ENCODE measurements at places on chromosomes 13 and 19.
A peak's percentile ranks its signal among the peaks of the same experiment; 100 is the strongest.

GRCh38 chr19:858868-859843 lies at the start of gene CFD:
TSS of gene CFD (plus strand) at chr19:859664. CDS start at chr19:859690, 26 bp downstream.
- no peak for DNase-seq

DNA sequence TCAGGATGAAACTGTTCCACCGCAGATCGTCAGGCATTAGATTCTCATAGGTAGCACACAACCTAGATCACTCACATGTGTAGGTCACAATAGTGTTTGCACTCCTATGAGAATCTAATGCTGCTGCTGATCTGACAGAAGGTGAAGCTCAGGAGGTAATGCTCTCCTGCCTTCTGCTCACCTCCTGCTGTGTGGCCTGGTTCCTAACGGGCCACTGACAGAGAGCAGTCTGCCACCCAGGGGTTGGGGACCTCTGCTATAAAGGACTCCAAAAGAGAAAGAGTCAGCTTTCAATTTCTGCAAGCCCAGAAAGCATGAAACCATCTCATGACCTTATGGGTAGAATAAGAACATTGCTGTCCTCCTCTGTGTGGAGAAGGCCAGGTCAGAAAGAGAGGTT lies 43.5 kb upstream of the PCCA start:
- DNase-seq: no peak

- no peak for DNase-seq
Measured at GRCh38 chr13:25118378-25118905, 22.5 kb downstream of the PABPC3 start.

- DNase-seq: no peak
Measured at GRCh38 chr13:60617991-60618733, 221.1 kb downstream of the TDRD3 start.

- peak; percentile 84 for DNase-seq
Measured at GRCh38 chr19:10644260-10645007, 9.7 kb upstream of the ILF3 start.

GRCh38 chr19:43229315-43229714 lies 23.9 kb upstream of the PSG4 start:
- no peak for DNase-seq

DNA sequence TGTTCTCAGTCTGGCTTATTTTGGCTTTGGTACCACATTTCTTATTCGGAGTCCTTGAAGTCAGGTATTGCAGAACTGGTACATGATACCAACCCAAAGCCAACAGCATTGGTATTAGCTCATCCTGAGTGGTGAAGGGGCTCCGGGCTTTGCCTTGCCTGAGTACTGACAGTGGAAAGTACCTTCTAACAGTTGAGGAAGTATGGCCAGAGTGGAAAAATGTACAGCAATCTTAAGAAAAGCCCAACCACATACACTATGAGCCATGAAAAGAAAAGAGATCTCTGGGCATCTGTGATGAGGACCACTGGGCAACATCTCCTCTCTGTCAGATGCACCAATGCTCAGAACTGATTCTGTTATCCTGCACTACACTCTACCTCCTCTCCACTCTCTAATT lies 8.3 kb downstream of the LCP1 start:
- no peak for DNase-seq

GRCh38 chr13:105491345-105491744 lies 1044.1 kb downstream of the EFNB2 start:
- DNase-seq: no peak

DNA sequence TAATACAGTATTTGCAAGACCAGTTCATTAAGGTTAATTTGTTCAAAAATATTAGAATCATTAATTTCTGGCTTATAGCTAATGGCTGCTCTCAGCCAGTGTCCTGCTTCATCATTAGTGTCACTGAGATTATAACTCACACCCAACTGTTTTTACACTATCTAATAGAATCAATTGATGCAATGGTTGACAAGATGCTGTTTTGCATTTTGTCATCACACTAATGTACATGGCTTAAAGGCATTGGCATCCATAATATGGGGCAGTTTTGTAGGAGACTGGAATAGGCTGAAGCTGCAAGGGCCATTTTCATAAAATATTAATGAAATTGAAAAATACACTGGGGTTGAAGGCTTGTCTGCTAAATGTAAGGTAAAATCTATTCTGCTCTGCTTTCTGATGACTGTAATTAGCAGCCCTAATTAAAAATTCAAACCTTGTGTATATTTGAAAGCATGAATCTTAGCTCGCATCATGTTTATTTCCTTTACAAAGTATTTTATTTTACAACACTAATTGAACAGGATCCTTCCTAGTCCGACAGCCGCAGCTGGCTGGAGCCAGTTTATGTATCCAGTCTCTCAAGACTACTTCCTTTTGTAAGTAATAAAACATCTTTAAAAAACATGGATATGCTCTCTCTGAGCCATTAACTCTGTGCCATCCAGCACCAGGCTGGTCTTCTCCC lies 296.7 kb downstream of the POU4F1 start:
- no peak for DNase-seq

GRCh38 chr13:42574435-42575311 lies 721 bp downstream of the TNFSF11 start:
- DNase-seq: peak; percentile 63

GRCh38 chr13:41053384-41053826 lies 7.9 kb upstream of the WBP4 start:
- no peak for DNase-seq

GRCh38 chr13:27353166-27353583 lies 71.2 kb upstream of the GTF3A start:
- peak; percentile 77 for DNase-seq

- DNase-seq: no peak
Measured at GRCh38 chr13:28250542-28250941, 112.2 kb downstream of the PAN3 start.

DNA sequence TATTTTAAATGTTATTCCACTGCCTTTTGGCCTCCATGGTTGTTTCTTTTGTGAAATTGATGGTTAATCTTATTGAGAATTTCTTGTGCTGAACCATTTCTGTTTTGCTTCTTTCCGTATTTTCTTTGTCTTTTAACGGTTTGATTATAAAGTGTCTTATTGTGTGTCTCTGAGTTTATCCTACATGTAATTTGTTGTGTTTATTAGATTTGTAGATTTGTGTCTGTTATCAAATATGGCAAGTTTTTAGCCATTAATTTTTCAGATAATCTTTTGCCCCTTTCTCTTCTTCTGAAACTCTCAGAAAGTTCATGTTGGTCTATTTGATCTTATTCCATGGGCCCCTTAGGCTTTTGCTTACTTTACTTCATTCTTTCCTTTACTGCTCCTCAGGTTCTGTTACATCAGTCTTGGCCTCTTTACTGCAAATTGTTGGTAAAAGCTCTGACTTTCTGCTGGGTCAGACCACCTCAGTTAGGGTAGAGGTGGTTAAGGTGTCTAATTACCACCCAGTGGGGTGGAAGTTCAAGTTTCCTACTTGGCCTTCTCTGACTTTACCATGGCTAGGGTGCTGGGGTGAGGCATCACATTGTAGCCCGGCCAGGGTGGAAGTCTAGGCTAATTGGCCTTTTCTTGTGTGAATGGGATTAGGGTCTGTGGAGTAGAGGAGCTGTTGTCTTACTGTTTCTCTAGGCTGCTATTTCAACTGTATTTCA lies 58.3 kb downstream of the ZMYM2 start:
- DNase-seq: no peak

DNA sequence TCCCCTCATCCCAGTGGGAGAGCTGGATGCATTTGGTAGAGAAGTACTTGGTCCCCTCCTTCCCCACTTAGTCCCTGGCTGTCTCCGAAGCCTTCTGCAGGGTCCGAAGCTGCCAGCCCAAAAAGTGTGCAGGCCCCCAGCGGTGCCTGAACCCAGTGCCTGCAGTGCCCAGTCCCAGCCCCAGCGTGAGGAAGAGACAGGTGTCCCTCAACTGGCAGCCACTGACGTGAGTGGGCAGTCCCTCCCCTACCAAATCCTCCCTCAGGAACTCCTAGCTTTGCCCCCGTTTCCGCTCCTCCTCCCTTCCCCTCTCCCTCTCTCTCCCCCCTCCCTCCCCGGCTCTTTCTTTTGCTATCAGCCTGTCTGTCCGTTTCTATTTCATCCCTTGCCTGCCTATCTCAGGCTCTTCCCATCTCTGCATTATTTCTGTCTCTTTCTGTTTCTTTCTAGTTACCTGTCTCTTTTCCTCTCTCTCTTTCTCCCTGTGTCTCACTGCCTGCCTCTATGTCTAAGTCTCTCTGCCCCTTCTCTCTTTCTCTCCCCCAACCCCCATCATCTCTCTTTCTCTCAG lies 1.8 kb upstream of the LTBP4 start:
- no peak for DNase-seq

DNA sequence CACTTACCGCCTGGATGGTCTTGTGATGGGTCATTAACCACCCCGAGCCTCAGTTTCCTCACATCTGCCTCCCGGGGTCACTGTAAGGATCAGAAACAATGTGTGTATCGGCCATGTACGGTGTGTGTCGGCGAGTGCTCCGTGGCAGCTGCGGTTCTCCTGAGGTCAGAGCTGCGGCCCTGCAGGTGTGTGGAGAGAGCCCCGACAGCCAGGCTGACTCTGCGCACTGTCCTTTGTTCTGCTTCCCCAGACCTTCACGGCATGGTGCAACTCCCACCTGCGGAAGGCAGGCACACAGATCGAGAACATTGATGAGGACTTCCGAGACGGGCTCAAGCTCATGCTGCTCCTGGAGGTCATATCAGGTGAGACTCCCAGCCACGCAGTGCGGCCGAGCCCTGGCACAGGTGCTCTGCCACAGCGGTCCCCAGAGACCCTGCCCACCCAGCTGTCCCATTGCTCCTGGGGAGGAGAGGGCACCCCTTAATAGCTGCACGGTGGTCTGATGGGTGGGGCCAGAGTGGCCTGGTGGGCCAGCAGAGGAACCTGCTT lies 43.8 kb downstream of the CAPN12 start:
- no peak for DNase-seq

- no peak for DNase-seq
Measured at GRCh38 chr19:13831537-13832467, 36.6 kb downstream of the ZSWIM4 start.

- no peak for DNase-seq
Measured at GRCh38 chr19:56071151-56071550, 49.9 kb downstream of the ZNF787 start.

- DNase-seq: no peak
Measured at GRCh38 chr19:35513628-35514281, at the start of gene DMKN. TSS of gene DMKN (minus strand) at chr19:35513649. CDS start at chr19:35513475, 174 bp downstream.

DNA sequence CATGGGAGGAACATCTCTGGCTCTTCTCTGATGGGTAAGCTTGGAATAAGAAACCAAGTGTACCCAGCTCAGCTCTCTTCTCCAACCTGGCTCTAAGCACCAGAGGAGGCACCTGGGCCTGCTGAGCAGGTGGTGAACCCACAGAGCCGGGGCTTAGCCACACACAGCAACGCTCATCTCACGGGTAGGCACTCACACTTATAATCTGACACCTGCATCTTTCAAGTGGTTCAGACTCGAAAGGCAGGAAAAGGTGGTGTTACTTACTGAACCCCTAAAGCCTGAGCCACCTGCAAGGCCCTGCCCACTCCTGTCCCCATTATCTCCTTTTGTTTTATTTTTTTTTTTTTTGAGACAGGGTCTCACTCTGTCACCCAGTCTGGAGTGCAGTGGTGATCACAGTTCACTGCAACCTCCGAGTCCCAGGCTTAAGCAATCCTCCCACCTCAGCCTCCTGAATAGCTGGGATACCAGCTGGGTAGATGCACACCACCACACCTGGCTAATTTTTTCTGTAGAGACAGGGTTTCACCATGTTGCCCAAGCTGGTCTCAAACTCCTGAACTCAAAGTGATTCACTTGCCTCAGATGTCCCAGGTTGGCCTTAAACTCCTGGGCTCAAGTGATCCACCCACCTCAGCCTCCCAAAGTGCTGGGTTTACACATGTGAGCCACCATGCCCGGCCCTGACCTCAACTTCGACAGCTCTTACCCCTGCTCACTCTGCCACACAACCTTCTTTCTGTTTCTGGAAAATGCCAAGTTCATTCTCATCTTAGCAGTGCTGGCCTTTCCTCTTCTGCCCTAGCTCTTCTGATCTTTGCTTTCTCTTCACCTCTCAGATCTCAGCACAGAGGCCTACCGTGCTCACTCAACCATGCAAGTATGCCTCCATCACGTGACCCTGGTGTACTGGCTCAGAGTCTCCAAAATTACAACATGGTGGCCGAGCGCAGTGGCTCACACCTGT lies 9.7 kb downstream of the FBXL12 start:
- DNase-seq: no peak

GRCh38 chr13:111488486-111489132 lies 168.2 kb downstream of the TEX29 start:
- DNase-seq: no peak

- DNase-seq: peak; percentile 50
Measured at GRCh38 chr19:48152551-48152950, 17.6 kb downstream of the LIG1 start.

DNA sequence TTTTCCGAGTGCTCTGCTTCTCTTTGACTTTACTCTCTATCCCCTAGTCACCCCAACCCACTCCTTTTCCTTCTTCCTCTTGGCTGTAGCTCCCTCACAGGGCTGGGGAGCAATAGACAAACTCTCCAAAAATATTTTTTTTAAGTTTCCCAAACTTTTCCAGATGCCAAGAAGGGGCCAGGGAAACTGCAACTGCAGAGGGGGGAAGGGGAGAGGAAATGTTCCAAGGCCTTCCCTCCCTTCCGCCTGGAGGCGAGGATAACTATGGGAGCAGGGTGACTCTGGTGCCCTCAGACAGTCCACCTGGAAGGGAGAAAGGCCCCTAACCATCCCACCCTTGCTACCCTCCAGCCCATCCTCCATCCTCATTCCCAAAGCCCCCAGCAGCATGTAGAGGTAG lies 49.4 kb downstream of the LYL1 start:
- no peak for DNase-seq

- no peak for DNase-seq
Measured at GRCh38 chr13:39100996-39101738, 62.9 kb downstream of the NHLRC3 start.

DNA sequence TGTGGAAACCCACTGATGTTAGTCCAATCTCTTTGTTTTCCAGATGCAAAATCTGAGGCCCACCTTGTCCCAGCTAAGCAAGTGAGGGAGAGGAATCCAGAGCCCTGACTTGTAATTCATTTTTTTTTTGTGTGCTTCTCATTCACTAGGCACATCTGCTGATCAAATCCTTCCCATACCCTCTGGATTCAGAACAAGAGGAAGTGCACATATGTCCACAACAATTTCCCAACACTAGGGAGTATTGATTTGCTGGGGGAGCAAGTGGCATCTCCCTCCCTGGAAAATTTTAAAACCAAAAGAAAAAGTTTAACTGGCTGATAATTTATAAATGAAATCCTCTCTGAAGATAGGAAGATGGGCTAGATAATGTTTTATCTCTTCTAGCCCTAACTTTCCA lies 94.6 kb upstream of the RFC3 start:
- DNase-seq: no peak

DNA sequence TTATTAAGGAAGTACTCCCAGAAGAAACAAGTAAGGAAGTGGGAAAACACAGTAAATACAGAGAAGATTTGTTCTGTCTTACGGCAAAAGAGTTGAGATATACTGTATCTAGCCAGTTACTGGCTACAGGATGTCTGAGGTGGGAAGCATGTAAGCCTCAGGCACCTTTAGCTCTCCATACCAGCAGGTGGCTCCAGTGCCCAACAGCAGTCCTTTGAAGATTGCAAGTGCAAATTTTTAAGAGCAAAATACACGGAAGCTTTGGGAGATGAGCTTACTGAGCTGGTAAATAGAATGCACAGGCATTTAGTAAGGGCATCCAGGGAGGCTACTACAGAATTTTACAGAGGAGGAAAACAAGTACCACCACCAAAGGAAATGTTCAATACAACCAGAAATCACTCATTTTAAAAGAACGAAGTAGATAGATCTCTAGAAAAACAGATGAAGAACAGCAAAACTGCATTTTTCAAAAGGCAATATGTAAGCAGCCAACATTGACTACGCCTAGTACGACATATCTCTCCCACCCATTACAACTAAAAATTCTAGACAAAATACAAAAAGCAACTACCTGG lies 57.9 kb upstream of the VSTM2B start:
- DNase-seq: no peak

GRCh38 chr19:11130824-11131455 lies 24.6 kb downstream of the SPC24 start:
- peak; percentile 86 for DNase-seq

All from GM12891 (cell line).